Stimulated activated CD4-positive, alpha-beta T cell treated with anti-CD3 and anti-CD28 coated beads, Interleukin-4, amount 100 ng/mL, for 4 hours (primary cell): ENCODE measurements at places on chromosomes 6 and 20.

DNA sequence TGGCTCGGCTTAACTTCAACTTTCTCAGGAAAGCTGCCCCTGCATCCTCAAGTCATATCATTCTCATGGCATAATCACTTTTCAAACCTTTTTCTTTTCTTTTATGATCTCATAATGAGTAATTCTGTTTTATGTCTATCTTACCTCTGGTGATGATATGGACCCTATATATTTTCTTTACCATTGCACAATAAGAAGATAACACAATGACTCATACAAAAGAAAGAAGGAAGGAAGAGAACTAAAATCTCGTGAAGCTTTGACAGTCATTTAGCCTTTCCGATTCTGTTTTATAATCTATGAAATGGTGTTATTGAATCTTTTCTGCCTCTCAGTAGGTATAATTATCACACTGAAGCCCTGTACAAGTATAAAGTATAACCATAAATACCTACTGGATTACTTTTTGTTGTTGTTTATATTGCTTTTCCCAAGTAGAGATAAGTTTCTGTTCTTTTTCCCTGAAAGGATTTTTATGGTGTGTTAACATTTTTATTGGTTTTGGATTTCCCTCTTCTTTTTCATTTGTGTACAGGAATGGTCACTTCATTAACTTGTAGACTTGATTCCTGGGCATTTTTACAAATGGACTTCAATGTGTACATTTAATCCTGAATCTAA, 300.9 kb downstream of the LAMA2 start:
- no peak for DNase-seq

DNA sequence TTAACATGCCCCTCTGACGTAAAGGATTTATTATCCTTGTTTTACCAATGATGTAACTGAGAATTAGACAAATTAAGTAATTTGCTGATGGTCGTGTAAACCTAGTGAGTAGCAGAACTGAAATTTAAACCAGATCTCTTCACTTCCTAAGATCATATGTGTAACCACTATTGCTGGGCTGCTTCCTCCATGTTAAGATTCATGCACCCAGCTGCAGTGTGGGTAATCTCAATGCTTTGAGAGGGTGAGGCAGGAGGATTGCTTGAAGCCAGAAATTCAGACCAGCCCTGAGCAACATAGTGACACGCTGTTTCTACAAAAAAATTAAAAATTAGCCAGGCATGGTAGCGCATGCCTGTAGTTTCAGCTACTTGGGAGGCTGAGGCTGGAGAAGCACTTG, 97.9 kb downstream of the L3MBTL3 start:
- no peak for DNase-seq

GRCh38 chr6:152893187-152893586, 89.7 kb downstream of the FBXO5 start:
- DNase-seq = no peak

DNA sequence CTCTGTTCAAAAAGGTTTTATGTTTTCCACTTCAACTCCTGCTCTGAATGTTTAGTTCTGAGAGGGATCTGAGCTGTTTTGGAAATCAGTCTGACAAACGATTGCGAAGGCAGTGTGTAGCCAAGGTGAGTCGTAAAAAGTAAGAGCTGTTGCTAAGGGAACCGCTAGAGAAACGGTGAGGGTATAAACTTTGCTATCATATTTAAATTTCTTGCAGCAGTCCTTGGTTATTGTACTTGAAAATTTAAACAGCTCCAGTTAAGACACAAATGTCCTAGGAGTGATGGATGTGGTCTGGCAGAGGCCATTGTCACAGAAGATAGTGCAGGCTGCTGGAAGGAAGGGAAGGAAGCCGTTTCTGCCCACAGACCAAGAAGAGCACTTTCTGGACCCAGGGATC, 64.9 kb upstream of the CITED2 start:
- no peak for DNase-seq

DNA sequence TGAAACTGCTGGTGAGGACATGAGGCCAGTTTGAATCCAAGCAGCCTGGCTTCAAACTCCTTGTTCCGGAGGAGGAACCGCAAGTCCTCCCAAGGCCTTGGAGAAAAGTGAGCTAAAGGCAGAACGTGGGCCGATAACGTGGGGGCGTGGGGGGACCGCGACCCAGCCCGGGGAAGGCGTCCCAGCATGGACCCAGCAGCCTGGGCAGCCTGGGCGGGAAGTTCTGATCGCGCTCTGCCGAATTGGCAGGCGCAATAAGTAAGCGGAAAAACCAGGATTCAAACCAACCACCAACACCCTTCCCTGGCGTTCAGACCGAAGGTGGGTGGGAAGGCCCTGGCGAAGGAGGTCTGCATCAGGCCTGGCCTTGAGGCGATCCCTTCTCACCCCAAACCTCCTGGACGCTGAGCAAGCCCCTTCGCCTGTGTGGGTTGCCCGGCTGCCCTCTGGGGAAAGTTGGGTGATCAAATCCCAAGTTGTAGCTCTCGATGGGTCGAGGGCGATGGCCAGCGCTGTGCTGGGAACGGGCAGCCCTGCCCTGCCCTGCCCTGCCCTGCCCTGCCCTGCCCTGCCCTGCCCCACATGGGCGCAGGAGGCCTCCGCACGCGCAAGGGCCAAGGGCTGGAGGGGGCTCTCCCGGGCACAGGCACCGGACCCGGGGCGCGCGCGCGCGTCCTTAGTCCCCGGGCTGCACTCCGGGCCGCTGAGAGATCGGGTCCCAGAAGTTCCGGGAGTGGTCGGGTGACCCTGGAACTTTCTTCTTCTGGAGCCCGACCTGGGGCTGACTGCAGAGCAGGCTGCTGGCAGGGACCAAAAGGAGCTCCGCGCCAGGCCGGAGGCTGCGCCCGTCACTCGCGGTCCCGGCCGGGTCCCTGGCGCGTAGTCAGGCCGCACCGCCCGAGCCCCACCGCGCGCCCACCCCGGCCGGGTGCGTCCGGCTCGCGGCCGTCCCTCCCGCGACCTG, 637 bp upstream of the SLC22A3 start:
- DNase-seq = no peak

DNA sequence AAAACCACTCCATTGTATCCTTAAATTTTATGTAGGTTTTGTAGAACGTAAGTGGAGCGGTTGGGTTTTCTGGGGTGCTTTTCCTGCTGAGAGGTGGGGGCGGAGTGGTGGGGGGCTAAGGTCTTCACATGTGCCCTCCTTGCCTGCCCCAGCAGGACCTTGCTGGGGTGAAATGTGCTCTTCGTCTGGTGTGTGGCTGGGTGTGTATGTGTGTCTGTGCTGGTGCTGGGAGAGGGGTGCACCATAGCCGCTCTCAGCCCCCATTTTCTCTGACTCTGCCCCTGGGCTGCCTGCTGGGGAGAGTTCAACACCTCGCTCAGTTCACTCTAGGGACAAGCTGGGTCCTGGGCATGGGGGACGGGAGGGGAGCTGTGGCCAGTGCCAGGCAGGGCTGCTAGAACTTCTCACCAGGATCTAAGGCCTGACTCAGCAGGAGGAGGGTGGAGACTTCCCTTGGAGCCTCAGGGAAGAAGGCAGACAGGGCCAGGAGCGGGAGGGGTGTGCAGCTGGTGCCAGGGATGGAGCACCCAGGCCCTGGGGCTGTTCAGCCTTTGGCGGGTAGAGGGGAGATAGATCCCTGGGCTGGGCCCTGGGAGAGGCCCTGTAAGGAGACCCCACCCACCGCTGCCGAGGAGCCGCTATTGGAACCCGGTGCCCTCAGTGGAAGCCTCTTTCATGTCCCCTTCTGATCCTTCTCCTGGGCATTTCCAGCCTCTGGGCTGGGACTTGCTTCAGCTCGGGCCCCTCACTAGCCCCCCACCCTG, 4.8 kb downstream of the SOX18 start:
- DNase-seq = no peak

DNA sequence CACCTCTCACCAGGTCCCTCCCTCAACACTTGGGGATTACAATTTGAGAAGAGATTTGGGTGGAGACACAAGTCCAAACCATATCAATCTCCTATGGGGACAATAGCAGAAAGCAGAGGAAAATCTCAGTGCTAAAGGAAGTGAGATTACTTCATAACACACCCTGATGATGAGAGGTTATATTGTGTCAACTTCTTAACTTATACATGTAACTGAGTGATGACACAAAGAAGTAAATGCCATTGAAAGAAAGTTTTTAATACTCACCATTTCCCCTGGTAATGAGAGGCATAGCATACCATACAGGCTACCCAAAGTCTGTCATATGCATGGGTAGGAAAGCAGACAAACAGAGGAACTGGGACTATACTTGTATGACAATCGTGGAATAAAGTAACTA, 137.2 kb downstream of the MMUT start:
- DNase-seq = no peak

GRCh38 chr6:127950566-127951145, 49.8 kb upstream of the THEMIS start:
- no peak for DNase-seq

GRCh38 chr6:160030103-160030502, 61.2 kb downstream of the IGF2R start:
- no peak for DNase-seq

- DNase-seq = no peak
Measured at GRCh38 chr6:142280265-142280664, 21.5 kb upstream of the ADGRG6 start.

DNA sequence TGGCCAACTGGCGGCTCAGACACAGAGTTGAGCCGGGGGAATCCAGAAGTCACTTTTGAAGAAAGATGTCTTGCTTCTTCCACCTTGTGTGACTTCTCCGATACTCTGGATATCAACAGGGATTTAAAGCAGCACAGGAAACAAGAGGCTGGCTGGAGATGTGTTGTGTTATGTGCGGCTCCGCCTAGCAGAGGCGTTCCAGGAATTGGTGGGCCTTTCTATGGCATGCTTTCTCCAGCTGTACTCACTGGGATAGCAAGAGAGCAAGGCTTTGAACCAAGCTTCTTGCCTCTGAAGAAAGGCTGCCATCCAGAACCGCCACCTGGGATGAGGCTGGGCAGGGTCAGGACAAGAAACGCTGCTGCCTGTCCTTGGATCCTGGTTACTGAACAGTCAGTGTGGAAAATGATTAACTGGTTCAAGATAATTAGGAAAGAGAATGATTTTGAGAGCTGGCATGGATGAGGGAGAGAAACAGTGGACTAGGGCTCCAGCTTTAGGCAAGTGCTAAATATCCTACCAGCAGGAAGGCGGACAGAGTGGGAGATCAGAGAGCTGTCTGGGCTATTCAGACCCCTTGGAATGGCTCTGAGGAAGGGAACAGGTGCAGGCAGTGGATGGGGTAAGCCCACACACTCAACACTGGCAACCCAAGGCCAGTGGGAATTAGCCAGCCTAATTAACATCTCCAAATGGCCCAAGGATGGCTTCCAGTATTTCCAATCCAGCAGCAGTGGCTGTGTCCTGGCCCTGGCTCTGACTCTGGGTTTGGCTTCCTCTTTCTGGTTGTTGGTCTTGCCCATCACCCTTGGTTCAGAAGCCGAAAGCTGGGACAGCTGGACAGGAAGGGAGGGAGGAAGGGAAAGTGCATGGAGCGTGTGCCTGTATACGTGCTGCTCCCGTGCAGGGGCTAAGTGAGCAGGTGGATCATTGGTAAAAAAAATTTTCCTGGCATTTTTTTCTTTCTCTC, 31.9 kb downstream of the INSM1 start:
- no peak for DNase-seq

GRCh38 chr6:42545226-42545773, 18.5 kb upstream of the UBR2 start:
- DNase-seq = no peak

DNA sequence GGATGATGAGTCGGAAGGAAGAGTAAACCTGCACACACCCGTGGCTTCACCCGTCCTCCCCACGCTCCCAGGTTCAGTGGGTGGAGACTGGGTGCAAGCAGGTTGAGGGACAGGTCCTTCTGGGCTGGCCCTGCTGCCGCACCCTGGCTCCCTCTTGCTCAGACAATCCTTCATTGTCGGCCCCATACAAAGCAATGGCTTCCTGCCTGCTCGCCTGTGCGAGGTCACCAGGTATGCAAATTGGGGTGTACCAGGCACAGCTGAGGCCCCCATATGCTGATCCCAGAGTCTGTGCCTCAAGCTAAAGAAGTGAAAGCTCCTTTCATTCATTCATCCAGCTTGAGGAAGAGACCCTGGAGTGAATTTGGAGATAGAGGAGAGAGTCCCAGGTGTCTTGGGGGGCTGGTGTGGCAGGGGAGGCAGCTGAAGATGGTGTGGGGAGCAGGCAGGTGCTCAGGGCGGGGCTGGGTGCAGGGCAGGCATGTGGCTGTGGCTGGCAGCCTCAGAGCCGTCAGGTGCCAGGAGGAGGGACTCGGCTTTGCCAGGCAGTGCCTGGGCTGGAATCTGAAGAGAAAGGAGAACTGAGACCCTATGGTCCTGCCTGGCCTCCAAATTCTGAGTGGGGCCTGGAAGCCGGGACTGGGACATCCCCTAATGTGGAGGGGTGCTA, 4.7 kb downstream of the SLCO4A1 start:
- no peak for DNase-seq

DNA sequence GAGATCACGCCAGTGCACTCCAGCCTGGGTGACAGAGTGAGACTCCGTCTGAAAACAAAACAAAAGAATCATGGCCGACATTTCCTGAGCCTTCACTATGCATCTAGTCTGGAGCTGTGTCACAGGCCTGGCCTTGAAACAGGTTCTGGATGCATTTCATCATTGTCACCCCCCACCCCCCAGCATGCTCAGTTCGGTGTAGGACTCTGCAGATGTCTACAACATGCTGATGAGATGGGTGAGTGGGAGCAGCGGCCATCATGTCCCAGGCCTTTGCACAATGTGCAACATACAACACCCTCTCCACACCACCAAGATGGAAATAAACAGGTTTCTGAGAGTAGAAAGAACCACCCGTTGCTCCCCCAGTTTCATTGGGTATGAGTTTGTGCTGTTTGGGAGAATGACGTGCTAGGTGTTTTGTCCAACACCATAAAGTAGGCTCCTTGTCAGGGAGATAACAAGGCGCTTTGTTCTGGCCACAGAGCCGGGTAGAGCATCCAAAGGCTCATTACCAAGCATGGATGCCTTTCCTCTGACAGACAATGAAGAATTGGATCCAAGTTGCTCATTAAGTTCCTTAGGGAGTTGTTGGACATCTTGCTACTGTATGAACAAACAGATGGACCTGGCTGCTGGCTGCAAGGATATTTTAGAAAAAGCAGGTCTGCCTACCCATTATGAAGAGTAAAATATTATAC, 22.1 kb downstream of the SNHG17 start:
- DNase-seq = no peak

GRCh38 chr6:53615633-53616449, 49.7 kb downstream of the KLHL31 start:
- DNase-seq = no peak

- no peak for DNase-seq
Measured at GRCh38 chr20:2871661-2872458, 1.4 kb upstream of the PTPRA start.

DNA sequence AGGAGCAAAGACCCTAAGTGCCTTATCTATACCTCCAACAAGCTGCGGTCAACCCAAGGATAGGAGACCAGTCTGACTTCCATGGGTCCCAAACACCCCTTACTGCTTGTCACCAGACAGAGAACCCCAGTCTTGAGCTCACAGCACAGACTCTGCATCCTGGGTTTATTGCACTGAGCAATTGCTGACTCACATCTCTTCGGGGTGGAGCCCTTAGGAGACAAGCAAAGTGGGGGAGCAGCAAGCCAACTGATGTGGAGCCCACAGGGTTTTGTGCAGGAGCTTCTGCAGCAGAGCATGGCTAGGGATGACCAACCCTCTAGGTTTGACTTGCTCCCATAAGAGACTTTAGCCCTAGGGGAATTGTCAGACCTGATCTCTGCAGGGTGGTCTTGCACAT, 38.6 kb upstream of the EYS start:
- DNase-seq = no peak

GRCh38 chr20:49727478-49727877, 13.8 kb upstream of the B4GALT5 start:
- DNase-seq = no peak

- no peak for DNase-seq
Measured at GRCh38 chr20:52399352-52399751, 207.8 kb upstream of the ZFP64 start.

- DNase-seq = peak; percentile 61
Measured at GRCh38 chr20:5001174-5002076, at the start of gene SLC23A2. SLC23A2 (minus strand) TSS chr20:5001510; CDS start chr20:4932562, 68,948 bp downstream.
